8988T (cell line): ENCODE measurements at places on chromosomes 6 and 20.

DNA sequence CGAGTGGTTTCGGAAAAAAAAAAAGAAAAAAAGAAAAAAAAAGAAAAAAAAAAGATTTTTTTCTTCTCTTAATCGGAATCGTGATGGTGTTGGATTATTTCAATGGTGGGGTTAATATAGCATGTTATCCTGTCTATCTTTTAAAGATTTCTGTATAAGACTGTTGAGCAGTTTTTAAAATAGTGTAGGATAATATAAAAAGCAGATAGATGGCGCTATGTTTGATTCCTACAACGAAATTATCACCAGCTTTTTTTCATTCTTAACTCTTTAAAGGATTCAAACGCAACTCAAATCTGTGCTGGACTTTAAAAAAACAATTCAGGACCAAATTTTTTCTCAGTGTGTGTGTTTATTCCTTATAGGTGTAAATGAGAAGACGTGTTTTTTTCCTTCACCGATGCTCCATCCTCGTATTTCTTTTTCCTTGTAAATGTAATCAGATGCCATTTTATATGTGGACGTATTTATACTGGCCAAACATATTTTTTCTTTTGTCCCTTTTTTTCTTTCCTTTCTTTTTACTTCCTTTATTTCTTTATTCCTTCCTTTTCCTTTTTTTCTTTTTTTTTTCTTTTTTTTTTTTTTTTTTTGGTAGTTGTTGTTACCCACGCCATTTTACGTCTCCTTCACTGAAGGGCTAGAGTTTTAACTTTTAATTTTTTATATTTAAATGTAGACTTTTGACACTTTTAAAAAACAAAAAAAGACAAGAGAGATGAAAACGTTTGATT, 3.6 kb downstream of the SOX4 start:
- peak; percentile 21 for DNase-seq

- DNase-seq, result no peak
These were observed 42.0 kb downstream of the ADGRB3 start for GRCh38 chr6:68677058-68677457.

GRCh38 chr20:19711126-19711525, 46.9 kb upstream of the RIN2 start:
- no peak for DNase-seq

- DNase-seq, result no peak
These were observed 56.3 kb downstream of the TSHZ2 start for GRCh38 chr20:53028337-53029007.

DNA sequence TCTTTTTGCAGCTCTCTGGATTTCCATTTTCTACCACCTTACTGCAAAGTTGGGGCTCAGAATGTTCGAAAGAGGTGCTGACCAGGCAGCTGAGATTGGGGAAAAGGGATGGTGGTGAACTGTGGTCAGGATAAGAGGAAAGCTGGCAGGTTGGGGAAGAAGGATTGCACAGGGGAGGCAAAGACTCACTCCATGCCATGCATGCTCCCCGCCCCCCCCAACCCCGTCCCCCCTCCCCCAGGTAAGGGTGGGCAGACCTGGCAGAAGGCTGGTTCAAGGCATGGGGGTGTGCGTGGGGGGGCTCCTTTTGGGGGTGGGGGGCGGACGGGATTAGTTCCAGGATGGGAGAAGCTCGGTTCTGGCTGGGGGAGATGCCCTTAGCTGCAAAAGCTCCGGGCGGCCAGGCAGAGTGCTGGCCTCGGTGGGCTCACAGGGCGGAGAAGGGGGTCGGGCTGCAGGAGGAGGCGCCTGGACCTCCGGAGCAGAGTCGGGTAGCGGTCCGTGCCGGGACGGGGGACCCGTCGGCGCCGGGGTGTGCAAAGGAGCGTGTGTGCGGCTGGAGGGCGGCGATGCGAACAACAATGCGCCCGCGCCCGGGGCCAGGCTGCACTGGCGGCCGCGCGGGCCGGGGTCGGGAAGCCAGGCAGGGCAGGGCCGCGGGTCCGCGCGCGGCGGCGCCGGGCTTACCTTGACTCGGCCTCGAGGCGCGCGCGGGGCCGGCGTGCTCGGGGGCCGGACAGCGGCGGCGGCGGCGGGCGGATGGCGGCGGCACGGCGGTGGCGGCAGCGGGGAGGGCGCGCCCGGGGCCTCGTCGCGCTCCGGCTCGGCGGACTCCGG, 880 bp downstream of the ADNP start:
- no peak for DNase-seq

- DNase-seq, result peak; percentile 28
These were observed 64.8 kb upstream of the POU3F2 start for GRCh38 chr6:98769546-98769945.

- no peak for DNase-seq
These were observed 58.9 kb downstream of the RREB1 start for GRCh38 chr6:7166410-7167293.

- DNase-seq, result no peak
These were observed 486.9 kb downstream of the PREX1 start for GRCh38 chr20:48340883-48341281.

DNA sequence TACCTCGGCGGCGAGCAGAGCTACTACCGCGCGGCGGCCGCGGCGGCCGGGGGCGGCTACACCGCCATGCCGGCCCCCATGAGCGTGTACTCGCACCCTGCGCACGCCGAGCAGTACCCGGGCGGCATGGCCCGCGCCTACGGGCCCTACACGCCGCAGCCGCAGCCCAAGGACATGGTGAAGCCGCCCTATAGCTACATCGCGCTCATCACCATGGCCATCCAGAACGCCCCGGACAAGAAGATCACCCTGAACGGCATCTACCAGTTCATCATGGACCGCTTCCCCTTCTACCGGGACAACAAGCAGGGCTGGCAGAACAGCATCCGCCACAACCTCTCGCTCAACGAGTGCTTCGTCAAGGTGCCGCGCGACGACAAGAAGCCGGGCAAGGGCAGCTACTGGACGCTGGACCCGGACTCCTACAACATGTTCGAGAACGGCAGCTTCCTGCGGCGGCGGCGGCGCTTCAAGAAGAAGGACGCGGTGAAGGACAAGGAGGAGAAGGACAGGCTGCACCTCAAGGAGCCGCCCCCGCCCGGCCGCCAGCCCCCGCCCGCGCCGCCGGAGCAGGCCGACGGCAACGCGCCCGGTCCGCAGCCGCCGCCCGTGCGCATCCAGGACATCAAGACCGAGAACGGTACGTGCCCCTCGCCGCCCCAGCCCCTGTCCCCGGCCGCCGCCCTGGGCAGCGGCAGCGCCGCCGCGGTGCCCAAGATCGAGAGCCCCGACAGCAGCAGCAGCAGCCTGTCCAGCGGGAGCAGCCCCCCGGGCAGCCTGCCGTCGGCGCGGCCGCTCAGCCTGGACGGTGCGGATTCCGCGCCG, 994 bp downstream of the FOXC1 start:
- peak; percentile 89 for DNase-seq
